Osteoblast (primary cell): ENCODE measurements at places on chromosomes 16 and 17. TPM values are rescaled to one million over a fixed set of nuclear protein-coding genes. Genes with fewer than 3 reads are reported as not detected.

Gene CD68
- total RNA-seq: 31.8 and 55.7 TPM in 2 replicates

Gene SMIM5
- under 0.01 TPM in 1 of 2 replicates, not detected in the other for total RNA-seq

Gene FLOT2
- 32.1 and 35.1 TPM in 2 replicates for total RNA-seq

Gene HBQ1
- total RNA-seq: not detected in 2 replicates

- no peak for DNase-seq
Measured at GRCh38 chr17:29825604-29826003, 104.4 kb downstream of the SSH2 start.

DNA sequence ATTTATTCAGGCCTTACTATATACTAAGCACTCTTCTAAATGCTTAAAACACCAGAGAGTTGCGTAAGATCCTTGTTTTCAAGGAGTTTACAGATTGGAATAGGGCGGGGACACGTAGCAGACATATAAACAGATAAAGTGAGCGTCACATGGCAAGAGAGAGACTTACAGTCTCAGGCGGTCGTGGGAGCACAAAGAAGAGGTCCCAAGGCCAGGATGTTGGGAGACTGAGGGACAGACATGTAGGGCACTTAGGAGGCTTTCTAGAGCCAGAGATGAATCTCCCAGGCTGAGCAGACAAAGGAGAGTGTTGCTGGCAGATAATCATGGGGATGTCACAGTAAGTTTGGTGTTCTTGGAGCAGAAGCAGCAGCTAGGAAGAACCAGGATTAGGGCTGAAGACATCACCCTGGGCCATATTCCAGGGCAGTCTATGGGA lies 119.1 kb upstream of the ANKFN1 start:
- DNase-seq: no peak

- DNase-seq: peak; percentile 55
Measured at GRCh38 chr16:89132194-89133005, 38.7 kb downstream of the ACSF3 start.

GRCh38 chr17:50584749-50585148 lies 24.2 kb downstream of the CACNA1G start:
- no peak for DNase-seq

- no peak for DNase-seq
Measured at GRCh38 chr17:79960788-79961522, 74.7 kb downstream of the TBC1D16 start.

DNA sequence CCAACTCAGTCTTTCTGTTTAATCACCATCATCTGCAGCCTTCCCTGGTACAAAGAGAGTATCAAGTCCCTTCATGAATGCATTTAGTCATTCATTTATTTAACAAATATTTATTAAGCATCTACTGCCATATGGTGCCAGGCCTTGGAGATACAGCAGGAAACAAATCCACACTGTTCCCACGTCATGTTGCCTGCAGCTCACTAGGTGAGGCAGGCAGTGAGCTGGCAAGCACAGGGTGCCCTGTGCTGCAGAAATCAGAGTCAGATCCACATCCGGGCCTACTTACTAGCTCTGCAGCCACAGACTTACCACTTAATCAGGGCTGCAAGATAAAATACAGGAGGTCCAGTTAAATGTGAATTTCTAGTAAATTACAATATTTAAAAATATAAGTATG lies 38.5 kb upstream of the CES5A start:
- DNase-seq: no peak

DNA sequence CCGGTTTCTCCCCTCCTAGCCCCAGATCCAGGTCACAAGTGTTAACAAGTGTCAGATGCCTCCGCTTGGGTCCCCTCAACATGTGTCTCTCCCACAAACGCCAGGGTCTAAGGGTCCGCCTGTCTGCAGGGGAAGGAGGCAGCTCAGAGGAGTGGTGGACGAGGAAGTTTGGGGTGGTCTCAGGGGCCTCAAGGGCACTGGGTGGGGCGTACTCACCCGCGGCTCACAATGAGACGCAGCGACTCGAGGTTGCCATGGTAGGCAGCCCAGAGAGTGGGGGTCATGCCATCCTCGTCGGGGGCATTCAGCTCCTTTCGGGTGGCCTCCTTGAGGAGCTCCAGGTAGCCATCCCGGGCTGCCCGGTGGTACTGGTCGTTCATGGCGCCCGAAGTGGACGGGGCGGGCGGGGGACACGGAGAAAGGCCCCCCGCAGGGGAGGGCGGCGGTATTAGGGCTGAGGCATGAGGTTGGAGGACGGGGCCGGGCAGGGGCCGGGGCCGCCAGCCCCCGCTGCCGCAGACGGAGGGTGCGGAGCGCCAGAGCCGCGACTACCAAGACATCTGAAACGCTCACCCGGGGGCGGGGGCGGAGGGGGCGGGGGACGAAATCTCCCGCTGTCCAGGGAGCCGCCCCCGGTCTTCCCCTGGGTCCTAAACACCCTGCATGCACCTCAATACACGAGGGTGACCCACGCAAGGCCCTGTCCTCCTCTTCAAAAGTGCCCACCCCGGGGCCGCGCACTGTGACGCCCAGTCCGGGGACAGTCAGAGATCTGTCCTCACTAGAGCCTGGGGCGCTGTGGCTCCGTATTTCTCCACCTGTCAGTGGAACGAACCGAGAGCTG lies at the start of gene USH1G:
Gene USH1G (minus strand): TSS at position 562 of the 844 bp plus-strand sequence. CDS start 182 bp downstream, at position 380.
- DNase-seq: no peak
